ENCODE measurements at places on chromosomes 13 and 19.

DNA sequence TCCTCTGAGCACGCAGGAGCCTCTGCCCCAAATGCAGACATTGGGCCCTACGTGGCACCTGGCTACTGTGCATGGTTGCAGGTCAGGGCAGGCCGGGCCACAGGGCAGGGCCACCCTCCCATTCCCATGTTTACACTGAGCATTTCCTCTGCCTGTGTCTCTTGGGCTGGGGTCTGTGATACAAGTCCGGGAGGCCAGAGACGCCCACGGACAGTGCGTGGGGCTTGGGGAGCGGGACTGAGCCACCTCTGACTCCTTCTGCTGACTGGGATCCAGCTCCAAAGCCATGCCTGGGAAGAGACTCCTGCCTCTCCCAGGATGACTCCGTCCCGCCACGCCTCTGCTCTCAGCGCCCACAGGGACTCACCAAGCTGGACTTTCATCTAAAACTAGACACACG, 18.8 kb downstream of the GAS6 start:
- no peak for DNase-seq

- peak; percentile 18 for DNase-seq
These were observed 3.1 kb downstream of the NCAN start for GRCh38 chr19:19214892-19215291.

DNA sequence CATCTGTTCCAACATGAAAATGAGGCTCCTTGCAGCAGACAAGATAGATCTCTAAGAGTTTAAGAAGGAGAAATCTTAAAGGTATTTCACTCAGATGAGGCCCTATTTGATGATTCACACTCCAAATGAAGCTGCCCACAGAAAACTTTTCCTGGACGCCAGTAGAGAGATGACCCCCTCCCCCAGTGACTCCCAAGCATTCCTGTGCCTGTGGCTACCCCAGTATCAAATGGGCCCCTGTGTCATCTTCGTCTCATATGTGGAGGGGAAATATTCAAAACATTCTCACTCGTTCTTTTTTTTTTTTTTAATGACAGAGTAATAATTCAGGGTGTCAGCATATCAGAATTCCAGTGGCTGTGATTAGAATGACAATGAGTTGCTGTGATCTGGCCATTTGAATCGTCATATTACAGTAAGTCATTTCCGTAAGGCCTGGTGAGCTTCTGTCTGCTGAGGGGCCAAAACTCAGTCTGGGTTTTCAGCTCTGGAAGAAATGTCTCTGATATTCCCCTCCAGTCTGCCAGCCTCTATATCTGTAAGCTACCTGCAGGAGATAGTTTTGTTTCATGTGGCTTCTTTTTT, 194.7 kb downstream of the URI1 start:
- no peak for DNase-seq

- no peak for DNase-seq
These were observed 15.7 kb upstream of the OBI1 start for GRCh38 chr13:78674638-78675037.

- DNase-seq, result peak; percentile 9
These were observed 301.7 kb downstream of the NDFIP2 start for GRCh38 chr13:79782541-79783205.

DNA sequence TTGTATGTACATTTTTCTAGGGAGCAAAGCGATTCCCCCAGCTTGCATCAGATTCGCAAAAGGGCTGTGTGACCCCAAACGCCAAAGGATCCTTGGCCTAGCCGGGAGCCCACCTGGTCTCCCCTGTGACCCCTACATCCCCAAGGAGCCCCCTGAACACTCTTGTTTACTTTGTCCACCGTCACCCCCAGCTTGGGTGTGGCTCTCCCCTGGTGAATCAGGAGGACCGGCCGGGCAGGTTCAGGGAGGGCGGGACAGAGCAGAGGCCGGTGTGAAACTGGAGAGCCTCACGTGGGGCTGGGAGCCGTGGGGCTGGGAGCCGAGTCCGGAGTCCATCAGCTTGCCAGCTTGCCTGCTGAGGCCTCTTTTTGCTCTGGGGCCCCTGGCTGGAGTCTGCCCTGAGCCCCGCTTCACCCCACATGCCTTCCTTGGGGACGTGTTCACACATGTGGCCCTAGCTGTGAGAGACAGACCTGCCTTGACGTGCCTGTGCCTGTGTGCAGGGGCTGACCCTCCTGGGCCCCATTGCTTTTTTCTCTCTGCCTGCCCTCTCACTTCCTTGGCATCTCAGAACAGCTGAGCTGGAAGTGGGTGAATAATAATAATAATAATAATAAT, 2.0 kb downstream of the ITPKC start:
- DNase-seq, result no peak

DNA sequence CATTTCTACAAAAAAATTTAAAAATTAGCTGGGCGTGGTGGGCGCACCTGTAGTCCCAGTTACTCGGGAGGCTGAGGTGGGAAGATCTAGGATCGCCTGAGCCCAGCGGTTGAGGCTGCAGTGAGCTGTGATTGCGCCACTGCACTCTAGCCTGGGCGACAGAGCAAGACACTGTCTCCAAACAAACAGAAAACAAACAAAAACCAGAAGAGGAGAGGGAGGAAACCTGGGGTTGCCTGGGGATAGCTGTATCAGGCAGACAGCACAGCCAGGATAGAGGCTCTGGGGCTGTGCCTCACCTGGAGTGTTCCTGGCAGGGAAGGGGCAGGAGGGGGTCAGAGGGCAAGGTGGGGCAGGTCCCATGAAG, 2.6 kb upstream of the POLR2E start:
- no peak for DNase-seq

DNA sequence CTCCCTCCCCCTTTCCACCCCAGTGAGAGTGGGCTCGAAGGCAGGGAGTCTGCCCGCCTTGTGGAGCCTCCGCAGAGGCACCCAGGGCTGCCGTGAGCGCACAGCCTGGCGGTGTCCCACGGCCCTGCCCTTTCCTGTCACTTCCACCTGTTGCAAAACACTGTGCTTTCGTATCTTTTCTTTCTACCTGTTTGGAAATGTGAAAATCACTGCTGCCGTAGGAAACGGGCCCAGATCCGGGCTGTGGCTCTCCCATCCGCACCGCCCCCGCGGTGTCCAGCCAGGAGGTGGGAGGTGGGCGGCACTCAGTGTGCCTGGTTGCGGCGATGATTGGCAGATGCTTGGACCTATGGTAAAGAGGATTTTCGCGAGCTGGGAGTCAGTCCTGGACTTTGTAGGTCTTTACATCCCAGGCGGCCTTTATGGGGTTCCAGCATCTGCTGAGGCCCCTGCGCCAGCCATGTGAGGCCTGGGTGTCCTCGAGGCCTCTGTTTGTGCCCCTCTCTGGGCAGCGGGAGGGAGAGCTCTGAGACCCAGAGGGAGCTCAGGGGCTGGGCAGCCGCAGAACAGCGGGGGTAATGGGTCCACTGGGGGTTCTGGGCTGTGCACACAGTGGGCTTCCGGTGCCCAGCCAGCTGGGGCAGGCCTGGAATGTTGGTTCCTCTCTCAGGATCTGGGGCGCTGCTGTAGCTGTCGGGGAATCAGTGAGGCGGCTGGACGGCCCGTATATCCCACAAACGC, 6.1 kb downstream of the STK11 start:
- peak; percentile 9 for DNase-seq

- DNase-seq, result no peak
These were observed 28.3 kb downstream of the CNMD start for GRCh38 chr13:52711286-52711685.

DNA sequence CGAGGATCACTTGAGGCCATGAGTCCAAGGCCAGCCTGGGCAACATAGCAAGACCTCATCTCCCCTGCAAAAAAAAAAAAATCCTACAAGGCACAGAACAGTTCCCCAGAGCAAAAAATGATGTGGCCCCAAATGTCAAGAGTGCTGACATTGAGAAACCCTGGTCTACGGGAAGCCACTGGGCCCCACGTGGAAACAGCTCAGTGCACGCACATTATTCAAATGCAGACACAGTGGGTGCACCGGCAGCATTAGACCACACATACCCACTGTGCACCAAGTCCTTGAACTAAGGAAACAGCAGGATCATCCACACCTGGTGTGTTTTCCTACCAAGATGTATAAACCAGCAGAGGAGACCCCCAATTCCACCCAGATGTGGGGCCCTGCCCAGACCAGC, 35.0 kb upstream of the ADGRE5 start:
- DNase-seq, result no peak

- no peak for DNase-seq
These were observed 12.9 kb downstream of the CHAF1A start for GRCh38 chr19:4415352-4415751.

- no peak for DNase-seq
These were observed 32.2 kb downstream of the CNMD start for GRCh38 chr13:52707375-52707774.

- DNase-seq, result no peak
These were observed 2.7 kb downstream of the FSTL3 start for GRCh38 chr19:678791-679388.

DNA sequence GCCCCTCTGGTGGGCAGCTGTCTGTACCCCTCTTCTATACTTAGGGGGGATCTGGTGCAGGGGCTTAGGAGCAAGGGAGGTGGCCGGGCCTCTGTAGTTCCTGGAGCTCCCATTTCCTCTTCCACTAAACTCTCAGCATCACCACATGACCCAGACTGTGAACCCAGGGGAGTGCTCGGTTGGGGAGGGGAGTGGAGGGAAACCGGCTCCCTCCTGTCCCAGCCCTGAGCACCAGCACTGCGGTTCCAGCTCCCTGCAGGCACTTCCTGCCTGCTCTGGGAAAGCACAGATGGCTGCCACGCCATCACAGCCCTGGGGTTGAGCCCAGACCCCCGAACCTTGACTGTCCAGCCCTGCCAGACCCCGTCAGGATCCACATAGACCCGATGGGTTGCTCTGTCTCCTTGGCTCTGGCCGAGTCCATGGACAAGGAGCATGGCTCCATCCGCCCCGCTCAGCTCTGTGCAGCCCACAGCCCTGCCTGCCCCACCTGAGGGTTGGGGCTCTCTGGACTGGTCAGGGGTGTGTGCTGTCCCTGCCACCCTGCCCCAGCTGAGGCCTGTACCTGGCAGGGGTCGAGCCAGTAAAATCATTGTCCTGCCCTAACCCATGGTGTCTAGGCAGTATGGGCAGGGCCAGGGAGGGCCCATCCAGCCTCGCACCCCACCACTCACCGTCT, 36.0 kb upstream of the SLC7A10 start:
- no peak for DNase-seq

DNA sequence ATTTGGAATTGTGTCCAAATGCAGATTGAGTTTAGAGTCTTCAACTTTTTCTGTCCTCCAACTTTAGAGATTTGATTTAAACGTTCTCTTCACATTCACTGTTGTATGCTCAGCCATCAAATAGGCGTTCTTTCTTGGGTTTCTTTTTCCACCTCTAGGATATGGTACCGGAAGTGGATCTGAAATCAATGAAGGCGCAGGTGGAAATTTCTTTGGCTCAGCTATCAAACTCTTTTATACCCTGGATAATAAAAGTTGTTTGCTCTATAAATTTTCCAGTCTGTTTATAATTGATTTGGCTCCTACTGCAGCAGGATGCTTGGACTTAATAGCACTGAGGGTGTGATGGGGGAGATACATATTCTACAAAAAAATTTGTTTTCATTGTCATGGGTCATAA, 1.6 kb downstream of the COG3 start:
- no peak for DNase-seq

DNA sequence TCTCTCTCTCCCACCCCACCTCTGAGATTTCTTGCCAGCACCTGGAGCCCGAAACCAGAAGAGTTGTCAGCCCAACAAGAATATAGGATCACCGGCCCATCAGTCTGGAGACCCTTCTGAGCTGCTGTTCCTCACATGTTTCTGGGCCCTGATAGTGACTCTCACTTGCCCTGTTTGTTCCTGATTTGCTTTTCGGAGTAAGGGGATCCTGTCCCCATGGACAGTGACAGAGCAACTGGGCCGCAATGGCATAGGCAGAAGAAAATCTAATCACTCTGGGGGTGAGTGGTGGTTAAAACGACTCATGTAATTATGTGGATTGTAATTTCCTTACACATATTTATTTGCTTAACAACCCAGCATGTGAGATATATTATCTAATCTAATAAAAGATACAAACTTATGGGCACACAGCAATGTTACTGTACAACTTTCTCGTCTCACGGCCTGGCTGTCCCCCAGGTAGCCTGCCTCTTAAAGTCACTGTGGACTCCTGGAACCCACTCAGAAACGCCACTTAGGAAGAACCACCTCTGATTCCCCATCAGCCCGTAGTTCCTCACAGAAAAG, 663 bp upstream of the SMAD9 start:
- no peak for DNase-seq

GRCh38 chr13:27128825-27129627, 42.6 kb downstream of the USP12 start:
- DNase-seq, result no peak

- peak; percentile 27 for DNase-seq
These were observed 48.1 kb downstream of the IRS2 start for GRCh38 chr13:109738298-109738746.

DNA sequence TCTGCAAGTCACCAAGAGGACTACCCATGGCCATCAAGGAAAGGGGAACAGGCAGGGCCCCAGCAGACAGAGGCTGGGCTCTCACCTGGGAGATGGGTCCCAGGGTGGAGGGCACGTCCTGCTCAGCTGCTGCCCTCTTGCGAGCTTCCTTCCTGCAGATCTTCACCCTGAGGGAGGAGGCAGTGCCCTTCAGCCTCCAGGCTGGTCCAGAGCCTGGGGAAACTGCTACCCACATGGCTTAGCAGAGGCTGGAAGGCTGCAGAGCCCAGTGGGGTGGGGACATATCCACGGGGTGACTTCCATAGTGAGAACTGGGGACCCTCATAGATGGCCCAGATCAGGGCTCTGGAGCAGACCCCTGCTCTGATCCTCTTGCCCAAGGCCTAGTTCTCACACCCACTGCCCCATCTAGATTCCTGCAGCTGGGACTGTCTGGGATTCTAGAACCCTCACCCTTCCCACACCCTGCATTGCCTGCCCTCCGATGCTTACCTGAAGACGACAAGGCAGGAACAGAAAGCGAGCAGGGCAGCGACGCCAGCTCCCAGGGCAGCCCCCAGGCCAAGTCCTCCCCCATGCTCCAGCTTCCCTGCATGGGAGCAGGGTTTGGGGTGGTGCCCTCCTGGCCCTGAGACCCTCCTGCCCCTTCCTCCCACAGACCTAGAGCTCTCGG, 9.0 kb downstream of the SIGLEC11 start:
- DNase-seq, result no peak

DNA sequence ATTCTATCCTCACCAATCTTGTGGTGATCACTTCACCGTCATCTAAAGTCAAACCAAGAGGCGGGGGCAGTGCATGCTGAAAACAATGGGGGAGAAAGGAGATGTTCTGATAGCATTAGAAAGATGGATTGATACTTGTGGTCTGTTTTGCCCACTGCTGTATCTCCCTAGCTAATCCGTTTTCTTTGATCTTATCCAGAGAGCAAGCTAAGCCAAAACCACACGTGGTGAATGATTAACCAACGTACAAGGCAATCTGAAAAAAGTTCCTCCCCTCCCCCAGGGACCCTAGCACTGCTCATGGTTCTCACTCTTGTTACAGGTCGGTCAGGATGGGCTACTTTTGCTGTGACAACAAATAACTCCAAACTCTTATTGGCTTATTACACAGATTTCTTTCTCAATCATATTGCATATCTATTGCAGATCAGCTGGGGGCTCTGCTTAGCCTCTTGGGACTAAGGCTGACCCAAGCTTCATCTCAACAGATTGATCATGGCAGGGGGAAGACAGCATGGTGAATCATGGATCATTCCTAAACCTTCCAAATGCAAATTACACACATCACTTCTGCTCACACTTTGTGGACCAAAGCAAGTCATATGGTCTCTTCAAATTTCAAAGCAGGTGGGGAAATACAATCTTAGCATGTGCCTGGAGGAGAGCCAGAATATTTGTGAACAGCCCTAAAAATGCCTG, 11.9 kb upstream of the C13orf42 start:
- DNase-seq, result no peak
